CD4-positive, alpha-beta T cell treated with Interleukin-21 for 1 hour (primary cell): ENCODE measurements at places on chromosomes 4 and X.

- no peak for DNase-seq
These were observed 178.7 kb upstream of the FAT1 start for GRCh38 chr4:186902361-186902760.

DNA sequence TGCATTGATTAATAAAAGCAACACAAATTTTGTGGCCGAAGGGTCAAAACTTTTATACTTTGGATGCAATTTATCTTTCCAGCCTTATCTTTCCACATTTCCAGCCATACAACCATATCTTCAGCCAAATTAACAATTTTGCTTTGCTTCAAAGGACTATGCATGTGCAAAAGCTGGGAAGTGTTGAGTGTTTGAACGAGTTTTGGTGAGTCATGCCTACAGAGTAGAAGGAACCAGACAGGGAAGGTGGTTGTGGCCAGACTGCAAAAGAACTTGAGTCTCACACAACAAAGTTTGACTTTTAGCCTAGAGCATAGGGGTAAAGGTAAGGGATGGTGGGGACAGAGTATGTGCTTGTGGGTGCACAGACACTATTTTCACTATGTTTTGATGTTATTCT is 53.0 kb upstream of the GABRA2 start:
- DNase-seq = no peak

DNA sequence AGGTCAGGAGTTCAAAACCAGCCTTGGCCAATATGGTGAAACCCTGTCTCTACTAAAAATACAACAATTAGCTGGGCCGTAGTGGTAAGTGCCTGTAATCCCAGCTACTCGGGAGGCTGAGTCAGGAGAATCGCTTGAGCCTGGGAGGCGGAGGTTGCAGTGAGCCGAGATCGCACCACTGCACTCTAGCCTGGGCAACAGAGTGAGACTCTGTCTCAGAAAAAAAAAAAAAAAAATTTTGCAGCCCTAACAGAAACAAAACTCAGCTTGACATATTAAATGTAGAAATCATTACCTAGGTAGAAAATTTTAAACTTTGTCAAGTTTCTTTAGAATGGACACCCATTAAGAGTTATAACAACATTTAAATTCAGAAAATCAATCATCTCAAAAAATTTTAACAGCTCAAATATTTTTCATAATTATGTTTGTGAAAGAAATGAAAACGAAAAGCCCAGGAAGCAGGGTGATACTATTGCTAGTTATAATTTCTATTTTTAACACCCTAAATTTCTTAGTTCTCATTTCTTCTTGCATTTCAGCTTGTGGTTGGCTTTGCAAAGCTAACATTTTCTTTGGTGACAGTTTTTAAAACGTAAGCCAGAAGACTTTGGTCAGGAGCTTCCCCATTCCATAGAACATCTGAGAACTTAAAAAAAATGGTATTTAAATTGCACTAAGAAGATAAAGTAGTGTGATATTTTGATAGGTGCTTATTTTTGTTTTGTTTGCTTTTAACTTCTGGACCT is 33.3 kb upstream of the RBBP7 start:
- DNase-seq = no peak

GRCh38 chr4:122576261-122577188 is 44.3 kb downstream of the IL21 start:
- peak; percentile 74 for DNase-seq
